ENCODE measurements at places on chromosomes 11 and 22.

GRCh38 chr11:129460714-129461113 is 85.1 kb downstream of the BARX2 start:
- DNase-seq: no peak

- DNase-seq: no peak
Measured at GRCh38 chr22:32631507-32632255, 157.1 kb downstream of the FBXO7 start.

DNA sequence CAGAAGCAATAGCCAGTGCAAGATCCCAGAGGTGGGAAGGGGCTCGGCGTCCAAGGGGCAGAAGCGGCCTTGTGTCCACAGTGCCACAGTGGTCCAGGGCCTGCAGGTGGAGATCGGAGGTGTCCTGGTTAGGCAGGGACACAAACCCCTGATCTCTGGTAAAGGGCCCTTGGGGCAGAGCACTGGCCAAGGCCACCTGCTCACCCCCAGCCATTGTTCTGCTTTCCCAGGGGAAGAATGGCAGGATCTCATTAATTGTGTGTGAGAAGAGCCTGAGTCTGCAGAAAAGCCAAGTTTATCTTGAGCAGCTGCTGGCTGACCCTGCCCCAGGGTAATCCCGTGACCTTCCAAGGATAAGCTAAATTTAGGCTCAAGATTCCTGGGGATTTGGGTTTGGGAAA is 3.1 kb upstream of the CLDN5 start:
- DNase-seq: no peak

GRCh38 chr22:46001426-46002106 is 24.6 kb upstream of the WNT7B start:
- DNase-seq: no peak

GRCh38 chr11:123601743-123602142 is 52.7 kb downstream of the SCN3B start:
- DNase-seq: no peak

DNA sequence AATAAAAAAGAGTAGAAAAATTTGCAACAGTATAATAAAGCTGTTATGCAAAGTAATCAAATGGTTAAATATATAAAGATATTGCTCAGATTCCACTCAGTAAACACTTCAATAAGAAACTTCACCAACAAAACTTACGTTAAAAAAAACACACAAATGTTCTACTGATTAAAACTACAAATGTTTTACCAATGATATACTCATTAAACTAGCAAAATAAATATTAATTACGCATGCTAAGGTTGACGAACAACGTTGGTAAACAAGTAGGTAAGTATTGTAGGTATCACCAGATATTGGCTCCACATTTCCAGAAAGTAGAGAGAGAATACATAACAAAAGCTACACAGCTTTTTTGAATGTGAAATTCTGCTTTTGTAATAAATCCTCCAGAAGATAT is 12.6 kb downstream of the RDX start:
- no peak for DNase-seq

Measured in KBM-7 (cell line).